ENCODE measurements at places on chromosomes 1 and 21. TPM values are rescaled to one million over a fixed set of nuclear protein-coding genes. Genes with fewer than 3 reads are reported as not detected.
A peak's percentile ranks its signal among the peaks of the same experiment; 100 is the strongest.

DNA sequence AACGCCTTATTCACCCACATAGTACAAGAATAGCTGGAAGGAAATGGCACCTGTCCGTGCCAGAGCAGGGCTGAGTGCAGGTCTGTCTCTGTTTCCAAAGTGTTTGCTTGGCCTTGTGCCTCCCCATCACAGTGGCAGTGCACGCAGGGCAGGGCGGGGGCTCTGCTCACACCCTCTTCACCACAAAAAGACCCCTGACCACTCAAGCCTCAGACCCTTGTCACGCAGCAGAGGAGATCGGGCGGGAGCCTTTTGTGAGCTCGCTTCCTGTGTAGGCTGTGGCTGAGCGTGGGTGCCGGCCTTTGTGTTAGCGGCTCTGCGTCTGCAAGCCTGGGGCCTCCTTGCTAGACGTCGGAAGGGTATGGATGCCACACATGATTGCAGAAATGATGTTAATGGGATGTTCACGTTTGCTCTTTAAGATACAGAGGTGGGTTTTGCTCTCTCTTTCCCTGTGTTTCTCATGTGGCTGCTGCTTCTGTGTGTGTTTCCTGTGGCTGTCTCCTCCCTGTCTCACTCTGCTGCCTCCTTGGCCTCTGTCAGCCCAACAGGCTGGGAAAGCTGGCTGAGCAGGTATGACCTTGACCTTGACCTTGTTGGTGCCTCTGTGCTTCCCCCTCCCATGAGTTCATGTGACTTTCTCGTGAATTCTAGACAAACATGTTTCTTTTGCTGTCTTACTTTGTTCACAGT, 45.4 kb downstream of the S100B start:
- DNase-seq, result peak; percentile 14

GRCh38 chr1:207959141-207959825, 48.4 kb upstream of the CD34 start:
- no peak for DNase-seq

- DNase-seq, result no peak
These were observed 475.4 kb downstream of the PTBP2 start for GRCh38 chr1:97196825-97197516.

DNA sequence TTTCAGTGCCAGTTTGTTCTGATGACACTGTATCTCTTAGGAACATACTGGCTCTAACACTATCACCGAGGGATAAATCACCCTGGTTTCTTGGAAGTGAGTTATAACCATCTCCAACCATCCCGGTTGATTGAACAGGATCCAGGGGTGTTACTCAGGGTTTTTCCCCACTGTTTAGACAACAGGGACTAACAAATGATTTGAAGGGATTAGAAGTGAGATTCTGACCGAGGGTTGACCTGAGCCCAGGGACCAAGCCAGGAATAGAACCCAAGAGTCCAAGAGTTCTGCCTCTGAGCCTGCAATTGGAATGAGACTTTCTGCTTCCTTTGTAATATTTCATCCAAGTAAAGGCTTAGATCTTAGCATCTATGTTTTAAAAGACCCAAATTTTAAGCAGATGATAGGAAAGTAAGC, 154.0 kb downstream of the DHRS3 start:
- no peak for DNase-seq

DNA sequence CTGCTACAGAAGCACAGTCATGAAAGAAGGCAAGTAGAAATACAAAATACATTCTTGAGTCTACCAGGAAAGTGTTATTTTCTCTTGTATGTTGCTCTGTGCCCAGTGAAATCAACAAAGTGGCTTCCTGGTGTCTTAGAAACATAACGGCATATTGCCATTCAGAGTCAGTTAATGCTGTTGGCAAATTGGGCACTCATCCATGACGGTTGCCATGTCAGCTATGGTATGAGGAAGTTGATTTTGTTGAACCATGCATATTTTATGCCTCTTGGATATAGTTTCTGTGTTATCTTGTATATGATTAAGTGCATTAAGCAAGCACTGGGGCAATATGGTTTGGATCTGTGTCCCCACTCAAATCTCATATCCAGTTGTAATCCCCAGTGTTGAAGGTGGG, 153.1 kb upstream of the CXADR start:
- no peak for DNase-seq

DNA sequence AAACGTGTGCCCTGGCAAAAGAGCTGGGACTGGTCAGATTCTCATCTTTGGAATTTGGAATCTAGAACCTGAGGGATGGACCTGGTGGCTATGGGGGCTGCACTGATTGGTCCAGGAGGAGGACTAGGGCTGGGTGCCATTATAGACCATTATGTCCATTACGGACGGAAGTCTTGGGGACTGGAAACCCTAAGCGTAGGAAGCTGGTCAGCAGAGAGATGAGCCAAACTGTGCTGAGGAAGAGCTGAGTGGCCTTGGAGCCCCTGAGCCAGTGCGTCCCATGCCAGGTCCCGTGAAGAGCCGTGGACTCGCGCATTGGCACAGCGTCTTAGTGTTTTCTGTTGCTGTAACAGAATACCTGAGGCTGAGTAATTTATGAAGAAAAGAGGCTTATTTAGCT, 10.0 kb downstream of the MRAP start:
- DNase-seq, result no peak

DNA sequence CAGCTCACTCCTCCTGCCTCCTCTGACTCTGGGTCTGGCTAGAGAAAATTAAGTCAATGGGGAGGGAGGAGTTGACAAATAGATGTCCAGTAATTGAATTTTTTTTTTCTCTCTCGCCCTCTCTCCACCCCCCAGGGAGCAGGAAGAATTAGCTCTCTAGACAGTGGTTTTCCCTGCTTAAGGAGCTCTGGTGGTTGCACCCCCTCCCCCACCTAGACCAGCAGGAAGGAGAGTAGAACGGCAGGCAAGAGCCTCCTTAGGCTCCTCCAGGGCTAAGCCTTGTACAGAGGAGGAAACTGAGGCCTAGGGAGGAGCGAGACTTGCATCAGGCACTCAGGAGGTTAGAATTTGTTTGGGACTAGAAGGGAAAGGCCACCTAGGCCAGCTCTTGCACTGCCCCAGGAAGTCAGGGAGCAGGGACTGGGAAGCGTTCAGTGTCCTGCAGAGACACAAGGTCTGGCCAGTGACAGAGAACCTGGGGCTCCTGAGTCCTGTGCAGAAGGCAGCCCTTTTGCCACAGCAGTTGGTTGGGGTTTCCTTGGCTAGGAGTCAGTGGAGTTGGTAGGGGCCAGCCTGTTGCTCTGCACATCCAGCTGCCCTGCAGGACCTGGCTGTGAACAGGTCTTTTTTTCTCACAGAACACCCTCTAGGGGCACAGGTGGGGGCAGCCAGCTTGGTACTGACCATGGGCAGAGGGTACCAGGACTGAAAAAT, 49.5 kb upstream of the ACOT11 start:
- no peak for DNase-seq

- DNase-seq, result no peak
These were observed 679.4 kb upstream of the USP24 start for GRCh38 chr1:55894521-55894920.

GRCh38 chr1:116302281-116302680, 70.8 kb upstream of the ATP1A1 start:
- DNase-seq, result no peak

DNA sequence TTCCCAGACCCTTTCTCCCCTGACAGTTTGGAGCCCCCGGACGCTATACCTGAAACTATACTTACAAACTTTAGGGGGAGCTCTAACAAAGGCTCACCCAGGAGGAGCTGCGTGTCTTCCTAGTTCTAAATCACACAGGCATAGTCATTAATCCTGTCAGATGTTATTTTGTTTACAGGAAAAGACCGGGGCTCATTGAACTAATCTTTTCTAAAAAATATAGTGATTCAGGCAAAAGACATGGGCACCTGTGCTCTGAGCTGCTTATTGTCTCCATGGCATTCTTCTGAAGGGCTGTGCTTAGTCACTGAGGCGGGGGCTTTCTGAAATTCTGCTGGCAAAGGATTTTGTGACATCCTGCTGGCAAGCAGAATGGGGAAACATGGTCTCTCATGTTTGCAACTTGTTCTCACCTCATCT, 1577.0 kb downstream of the NCAM2 start:
- peak; percentile 7 for DNase-seq

DNA sequence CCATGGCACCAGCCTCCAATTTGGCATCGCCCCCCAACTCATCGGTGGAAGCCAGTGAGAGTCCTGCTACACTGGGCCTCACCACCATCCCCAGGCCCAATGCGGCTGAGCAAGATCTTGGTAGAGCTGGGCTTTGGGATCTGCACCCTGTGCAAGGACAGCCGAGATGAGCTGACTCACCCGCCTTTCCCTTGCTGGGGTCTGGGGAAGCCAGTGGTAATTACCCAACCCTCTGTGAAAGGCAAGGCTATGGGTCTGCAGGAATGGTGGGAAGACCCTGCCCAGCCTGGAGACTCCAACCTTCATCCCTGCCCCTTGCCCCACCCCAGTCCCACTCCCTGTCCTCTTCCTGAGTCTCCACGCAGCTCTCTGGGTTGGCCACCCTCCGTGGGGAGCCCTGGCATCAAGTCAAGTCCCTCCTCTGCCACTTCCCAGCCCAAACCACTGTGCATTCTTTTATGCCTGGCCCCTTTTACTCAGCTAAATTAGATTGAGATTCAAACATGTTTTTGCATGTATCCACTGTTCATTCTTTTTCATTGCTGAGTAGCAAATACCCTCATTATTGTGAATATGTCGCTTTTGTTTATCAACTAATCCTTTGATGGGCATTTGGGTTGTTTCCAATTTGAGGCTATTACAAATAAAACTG, 8.8 kb downstream of the SMCP start:
- no peak for DNase-seq

- no peak for DNase-seq
These were observed 83.8 kb downstream of the SETD4 start for GRCh38 chr21:35976481-35976880.

DNA sequence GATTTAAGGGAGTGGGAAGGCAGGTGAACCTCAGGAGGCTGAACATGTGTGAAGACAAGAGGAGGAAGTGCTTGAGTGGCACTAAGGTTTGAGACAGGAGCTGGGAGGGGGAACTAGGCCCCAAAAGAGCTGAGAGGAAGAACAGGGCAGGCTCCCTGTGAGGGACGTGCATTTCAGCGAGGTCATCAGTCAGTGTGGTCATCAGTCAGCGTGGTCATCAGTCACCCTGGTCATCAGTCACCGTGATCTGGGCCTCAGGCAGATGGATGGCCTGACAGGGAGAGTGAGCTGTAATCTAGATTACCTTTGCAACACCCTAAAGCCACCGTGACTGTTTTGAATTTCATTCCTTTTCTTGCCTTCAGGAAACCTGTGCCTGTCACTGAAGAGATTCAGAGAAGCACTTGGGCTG, 29.1 kb downstream of the VTCN1 start:
- DNase-seq, result no peak

DNA sequence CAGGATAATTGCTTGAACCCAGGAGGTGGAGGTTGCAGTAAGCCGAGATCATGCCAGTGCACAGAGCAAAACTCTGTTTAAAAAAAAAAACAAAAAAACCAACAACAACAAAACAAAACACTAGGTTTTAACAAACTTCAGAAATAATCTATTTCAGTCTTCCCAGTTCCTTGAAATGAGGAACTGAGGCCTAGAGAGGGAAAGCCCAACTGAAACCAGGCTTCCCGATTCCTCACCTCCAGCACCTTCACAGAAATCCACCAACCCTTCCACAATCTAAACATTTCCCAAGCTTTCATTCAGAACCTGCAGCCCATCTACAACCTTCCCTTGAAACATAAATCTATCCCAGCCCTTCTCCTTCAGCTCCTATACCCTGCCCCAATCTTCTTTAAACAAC, 612 bp upstream of the CD52 start:
- no peak for DNase-seq

GRCh38 chr1:37556712-37557196, at the start of gene DNALI1:
Gene DNALI1, plus strand, starts transcription at chr1:37556940. Its CDS starts 55 bp downstream, at chr1:37556995.
- DNase-seq, result peak; percentile 91

GRCh38 chr1:159795534-159795933, 6.6 kb upstream of the FCRL6 start:
- no peak for DNase-seq

- peak; percentile 77 for DNase-seq
These were observed 34.4 kb upstream of the TADA1 start for GRCh38 chr1:166910396-166910994.

- DNase-seq, result no peak
These were observed 1.7 kb downstream of the PIP5K1A start for GRCh38 chr1:151199873-151200581.

DNA sequence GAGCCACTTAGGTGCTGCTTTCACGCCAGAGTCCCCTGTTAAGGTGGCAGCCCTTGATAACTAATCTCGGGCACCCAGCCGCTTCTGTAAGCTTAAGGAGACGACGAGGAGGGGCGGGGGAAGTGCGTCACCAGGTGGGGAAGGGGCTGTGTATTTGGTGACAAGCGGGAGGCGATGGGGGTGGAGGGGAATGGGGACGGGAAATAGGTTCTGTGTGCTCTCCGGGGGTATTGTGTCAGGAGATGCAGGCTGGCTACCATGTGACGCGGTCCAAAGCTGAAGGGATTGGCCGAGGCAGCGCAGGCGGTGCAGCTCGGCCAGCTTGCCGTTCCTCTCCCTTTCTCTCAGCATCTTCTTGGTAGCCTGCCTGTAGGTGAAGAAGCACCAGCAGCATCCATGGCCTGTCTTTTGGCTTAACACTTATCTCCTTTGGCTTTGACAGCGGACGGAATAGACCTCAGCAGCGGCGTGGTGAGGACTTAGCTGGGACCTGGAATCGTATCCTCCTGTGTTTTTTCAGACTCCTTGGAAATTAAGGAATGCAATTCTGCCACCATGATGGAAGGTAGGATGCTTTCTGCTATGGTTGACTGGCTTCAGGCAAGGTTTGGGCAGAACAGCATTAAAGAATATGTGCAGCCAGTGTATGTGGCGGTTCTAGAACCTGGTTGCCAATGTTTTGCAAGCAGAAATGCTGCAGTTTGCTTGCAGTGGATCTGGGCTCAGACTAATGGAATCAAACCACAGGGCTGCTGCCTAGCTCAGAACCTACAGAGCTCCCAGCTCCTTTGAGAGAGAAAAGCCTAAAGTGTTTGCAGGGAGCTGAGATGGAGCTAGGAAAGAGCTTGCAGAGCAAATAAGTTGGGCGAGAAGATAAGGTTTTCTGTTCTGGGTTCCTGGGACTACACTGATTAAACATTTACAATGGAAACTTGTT, at the start of gene SGIP1:
SGIP1 (plus strand) TSS at position 350 of the 937 bp plus-strand sequence; CDS start at position 556, 206 bp downstream.
- DNase-seq, result peak; percentile 70

FAM177B gene
- not detected for polyA plus RNA-seq

SNX7 gene
- polyA plus RNA-seq, result 39.2 TPM

FCN3 gene
- polyA plus RNA-seq, result 1.1 TPM

CLCA1 gene
- not detected for polyA plus RNA-seq

PRELP gene
- polyA plus RNA-seq, result 1.3 TPM

SRRM1 gene
- polyA plus RNA-seq, result 200 TPM

HLX gene
- polyA plus RNA-seq, result 5.3 TPM

C1orf122 gene
- 20.2 TPM for polyA plus RNA-seq

CLDN19 gene
- 83.3 TPM for polyA plus RNA-seq

CFHR4 gene
- polyA plus RNA-seq, result not detected

DNM3 gene
- 3.9 TPM for polyA plus RNA-seq

POLR3GL gene
- 33.4 TPM for polyA plus RNA-seq

ANKRD65 gene
- 8.5 TPM for polyA plus RNA-seq

PPM1J gene
- 1.1 TPM for polyA plus RNA-seq

MAP3K6 gene
- polyA plus RNA-seq, result 7.1 TPM

Data from left kidney (tissue), 8 donors.